ENCODE measurements at places on chromosomes 5 and 9.

DNA sequence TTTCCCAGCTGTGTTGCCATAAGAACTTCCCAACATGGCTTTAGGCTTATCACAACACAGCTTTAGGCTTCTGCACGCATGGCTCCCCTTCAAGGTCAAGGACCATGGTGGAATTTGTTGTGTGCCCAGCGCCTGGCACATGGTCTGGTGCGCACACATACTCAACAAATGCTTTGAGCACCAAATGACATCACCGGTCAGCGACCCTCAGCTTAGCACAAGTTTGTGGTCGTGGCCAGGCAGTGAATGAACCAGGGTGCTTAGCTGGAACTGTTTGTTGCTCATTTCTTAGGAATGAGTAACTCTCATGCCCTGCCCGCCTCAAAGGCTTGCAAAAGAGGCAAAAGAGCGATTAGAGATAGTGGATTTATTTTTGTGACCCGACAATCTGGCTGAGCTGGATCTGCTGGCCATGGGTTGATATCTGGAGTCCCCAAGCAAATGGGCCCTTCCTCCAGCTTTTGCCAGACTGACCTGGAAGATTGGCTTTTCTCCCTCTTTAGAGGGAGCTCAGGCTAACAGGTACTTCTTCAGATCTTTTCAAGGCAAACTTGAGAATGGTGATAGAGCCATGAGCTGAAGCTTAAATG is 58.9 kb downstream of the DAP start:
- no peak for DNase-seq

GRCh38 chr5:145697251-145697990 is 137.7 kb downstream of the PRELID2 start:
- no peak for DNase-seq

DNA sequence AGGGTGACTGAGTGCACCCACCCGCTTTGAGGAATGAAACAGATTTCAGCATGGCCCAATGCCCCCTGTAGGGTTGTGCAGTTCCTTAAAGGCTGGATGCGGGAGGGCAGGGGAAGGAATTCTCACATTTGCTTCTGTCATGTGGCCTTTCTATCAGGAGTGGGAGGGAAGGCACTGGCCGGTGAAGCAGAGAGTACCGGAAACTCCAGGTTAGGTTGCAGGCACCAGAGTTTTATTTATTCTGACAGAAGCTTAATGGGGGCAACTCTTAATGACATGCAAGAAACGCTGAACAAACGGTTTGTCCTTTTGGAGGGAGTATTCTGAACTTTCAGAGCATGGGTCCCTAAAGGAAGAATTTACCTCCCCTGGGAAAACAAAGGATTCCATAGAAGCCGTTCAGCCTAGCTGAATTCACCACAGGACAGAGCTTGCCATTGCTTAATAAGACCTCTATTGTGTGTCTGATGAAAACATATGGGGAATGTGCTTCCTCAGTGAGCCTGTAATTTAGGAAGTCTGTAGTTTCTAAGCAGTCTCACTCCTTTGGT is 44.1 kb upstream of the EQTN start:
- no peak for DNase-seq

DNA sequence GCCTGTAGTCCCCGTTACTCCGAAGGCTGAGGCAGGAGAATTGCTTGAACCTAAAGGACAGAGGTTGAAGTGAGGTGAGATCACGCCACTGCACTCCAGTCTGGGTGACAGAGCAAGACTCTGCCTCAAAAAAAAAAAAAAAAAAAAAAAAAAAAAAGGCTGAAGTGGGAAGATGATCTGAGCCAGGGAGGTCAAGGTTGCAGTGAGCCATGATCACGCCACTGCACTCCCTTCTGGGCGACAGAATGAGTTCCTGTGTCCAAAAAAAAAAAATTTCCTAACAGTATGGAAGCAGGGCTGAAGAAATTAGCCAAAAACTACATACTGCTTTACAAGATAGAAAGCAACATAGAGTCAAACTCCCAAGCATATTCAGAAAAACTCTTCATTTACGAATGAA is 132.8 kb downstream of the CPLANE1 start:
- DNase-seq = no peak

DNA sequence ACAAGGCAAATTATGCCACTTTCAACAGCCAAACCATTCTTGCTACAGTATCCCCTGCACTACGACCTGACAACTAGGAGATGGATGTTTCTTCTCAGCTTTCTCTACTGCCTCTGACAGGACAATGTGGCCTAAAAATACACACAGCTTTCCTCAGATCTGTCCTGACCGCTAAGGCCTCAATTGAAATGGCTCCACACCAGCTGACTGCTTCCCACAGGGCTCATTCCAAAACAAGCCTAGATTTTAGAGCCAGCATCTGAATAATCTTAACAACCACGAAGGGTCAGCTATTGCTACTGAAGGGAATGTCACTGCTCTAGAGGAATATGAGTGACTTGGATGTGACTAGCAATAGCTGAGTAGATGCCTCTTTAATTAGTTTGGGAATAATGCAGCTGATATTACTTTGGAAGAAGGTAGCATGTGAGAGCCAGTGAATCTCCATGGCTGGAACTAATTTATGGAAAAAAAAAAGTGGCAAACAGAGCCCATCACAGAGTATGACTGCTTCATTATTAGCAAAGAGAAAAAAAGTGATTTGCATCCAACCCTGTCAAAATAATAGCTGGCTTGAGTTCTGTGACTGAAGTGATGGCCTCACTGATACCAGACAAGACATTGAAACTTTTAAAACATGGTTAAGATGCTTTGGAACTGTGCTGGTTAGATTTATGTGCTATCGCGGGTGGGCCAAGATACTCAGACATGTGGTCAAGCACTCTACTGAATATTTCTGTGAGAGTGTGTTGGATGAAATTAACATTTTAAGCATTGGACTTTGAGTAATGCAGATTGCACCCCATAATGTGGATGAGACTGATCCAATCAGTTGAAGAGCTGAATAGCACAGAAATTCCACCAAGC is 450.2 kb downstream of the NR2F1-AS1 start:
- no peak for DNase-seq

DNA sequence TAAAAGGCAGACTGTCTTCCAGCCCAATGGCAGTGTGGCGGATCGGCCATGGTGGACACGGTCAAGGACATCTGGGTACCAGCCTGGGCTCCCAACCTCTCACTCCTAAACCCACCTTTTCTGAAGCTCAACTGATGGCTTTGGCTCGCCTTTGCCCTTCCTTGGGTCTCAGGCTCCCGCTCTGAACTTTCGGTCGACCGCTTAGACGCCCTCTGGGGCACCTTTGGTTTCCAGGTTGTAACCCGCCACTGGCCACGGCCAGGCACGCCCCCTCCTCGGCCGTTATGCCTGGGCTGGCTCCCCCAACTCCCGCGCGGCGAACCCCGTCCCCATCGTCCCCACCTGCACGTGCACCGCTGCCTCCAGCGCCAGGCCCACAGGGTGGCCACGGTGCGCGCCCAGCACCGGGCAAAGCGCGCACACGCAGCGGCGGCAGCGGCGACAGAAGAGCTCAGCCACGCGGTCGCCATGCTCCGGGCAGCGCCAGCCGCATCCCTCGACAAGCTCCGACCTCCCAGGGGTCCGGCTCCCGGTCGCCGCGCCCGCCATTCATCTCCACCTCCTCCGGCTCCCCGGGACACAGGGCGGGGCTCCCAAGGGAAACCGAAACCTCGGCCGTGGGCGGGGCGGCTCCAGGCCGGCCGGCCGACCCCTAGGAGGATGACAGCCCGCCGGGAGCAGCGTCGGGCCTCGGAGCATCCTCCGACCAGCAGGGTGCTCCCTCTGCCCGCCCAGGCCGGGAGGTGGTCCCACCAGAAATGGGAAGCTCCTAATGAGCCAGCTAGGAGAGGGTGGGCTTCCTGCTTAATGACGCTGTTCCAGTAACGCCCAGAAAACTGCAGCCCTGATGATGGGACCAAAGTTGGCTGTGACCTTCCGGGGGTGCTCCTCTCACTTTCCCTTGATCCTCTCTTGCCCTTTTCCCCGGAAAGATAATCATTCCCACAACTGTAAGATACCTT is at the start of gene TRIM14:
TSS of gene TRIM14 (minus strand) at position 583 of the 962 bp plus-strand sequence. CDS start at position 549, 34 bp downstream.
- peak; percentile 13 for DNase-seq

- no peak for DNase-seq
These were observed 960 bp downstream of the NR2F1 start for GRCh38 chr5:93583768-93584595.

GRCh38 chr5:158451993-158452672 is 593.2 kb upstream of the CLINT1 start:
- no peak for DNase-seq

GRCh38 chr5:14868771-14869170 is 2.8 kb downstream of the ANKH start:
- DNase-seq = no peak

Data from stimulated activated CD4-positive, alpha-beta T cell treated with anti-CD3 and anti-CD28 coated beads, Interleukin-15, amount 100 ng/mL, for 1 hour (primary cell).